GM12878 (cell line): ENCODE measurements at places on chromosomes 7 and 10.

- DNase-seq, result no peak
Measured at GRCh38 chr7:122556873-122557542, 141.9 kb downstream of the RNF133 start.

DNA sequence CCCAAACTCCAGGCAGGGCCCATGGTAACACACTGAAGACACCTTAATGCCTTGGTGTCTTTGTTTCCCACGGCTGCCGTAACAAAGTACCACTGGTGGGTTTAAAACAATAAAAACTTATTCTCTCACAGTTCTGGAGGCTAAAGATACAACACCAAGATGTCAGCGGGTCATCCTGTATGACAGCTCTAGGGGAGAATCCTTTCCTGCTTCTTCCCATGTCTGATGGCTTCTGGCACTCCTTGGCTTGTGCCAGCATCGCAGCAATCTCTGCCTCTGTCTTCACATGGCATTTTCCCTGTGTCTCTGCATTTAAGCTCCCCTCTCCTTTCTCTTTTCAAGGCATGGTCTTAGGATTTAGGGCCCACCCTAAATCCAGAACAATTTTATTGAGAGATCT lies 33.1 kb downstream of the PRSS2 start:
- DNase-seq, result no peak

- DNase-seq, result no peak
Measured at GRCh38 chr10:3249307-3249889, 76.8 kb upstream of the PITRM1 start.

DNA sequence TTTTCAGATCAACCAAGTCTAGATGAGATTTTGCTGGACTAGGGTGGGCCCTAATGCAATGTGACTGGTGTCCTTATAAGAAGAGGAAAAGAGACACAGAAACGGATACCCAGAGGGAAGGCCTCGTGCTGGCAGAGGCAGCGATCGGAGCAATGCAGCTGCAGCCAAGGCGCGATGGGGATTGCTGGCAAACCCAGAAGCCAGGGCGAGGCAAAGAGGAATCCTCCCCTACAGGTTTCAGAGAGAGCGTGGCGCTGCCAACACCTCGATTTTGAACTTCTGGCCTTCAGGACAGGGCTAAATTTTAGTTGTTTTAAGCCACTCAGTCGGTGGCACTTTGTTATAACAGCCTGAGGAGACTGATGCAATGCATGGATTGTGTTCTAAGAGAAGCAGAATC lies 157.1 kb upstream of the RHEB start:
- no peak for DNase-seq

DNA sequence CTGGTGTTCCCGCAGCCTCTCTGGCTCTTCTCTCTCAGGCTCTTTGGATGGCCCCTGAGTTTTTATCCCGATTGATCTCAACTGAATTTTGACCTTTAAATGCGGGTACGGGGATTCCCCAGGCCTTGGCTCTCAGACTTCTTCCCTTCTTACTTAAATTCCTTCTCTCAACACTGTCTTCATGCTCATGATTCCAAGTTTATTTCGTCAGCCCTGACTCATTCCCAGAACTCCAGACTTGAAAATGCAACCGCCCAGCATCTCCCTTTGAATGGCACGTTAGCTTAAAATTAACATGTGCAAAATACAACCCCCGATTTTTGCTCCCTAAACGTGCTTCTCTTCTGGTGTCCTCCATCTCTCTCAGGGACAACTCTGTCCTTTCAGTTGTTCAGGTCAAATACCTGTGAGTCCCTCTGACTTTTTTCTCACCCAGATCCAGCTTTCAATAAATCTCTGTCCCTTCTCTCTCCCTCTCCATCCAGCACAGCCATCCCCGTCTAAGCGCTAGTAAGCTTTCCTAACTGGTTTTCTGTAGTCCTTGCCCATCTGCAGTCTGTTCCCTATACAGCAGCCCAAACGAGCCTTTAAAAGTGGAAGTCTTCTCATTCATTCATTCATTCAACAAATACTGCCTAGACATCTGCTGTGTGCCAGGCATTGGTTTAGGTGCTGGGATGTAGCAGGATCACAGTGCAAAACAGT lies 7.1 kb downstream of the HECW1 start:
- no peak for DNase-seq

- no peak for DNase-seq
Measured at GRCh38 chr7:140478246-140479061, 851 bp downstream of the MKRN1 start.

DNA sequence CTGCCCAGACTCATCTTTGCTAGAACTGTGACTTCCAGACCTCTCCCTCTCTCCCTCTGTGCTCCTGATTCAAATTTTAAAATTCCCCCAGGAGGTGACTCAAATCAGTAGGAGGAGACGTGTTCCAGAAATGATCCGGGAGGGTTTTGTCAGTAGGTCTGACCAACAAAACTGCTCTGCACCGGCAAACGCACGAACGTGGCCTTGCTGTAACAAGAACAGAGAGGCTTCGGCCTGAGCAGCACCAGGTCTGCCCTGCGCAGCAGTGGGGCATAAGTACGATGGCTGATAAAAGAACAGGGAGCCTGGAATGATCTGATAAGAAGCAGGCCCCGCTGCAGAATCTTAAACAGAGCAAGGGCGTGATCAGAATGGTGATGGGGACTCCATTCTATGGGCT lies 152.7 kb upstream of the AUTS2 start:
- no peak for DNase-seq

DNA sequence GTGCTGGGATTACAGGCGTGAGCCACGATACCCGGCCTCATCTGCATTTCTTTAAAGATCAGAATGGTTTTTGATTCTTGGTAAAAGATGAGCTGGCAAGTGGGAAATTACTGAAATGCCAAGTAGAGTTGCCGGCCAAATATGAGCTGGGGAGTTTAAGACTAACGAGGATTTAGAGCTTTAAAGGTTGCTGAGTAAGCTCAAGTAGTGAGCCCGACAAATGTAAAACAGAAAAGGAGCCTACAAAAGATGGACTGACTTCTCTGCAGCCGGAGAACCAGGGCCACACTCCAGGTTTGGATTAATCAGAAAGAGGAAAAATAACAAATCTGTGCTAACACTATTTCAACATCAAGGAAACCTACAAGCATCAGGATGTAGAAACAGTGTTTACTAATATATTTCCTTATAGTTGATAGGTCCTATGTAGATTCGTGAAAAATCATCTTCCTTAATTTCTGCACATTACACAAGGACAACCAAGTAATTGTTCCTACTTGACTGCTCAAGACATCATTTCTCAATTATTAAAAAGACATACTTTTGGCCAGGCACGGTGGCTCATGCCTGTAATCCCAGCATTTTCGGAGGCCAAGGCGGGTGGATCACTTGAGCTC lies 49.6 kb downstream of the MPP7 start:
- DNase-seq, result no peak

DNA sequence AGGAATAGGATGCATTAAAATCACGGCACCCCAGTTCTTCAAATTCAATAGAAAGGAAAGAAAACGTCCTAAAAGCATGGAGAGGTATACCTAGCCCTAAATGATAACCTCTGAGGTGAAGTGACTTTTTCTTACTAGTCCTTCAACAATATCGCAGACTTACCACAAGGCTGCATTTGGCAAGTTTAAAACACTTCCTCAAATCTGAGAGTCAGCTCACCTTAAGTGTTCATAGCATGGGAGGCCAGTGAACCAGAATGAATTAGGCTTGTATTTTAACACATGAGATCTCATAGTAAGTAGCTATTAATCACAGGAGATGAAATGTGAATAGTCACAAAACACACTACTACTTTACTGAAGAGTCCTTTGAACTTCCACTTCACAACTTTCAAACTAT lies 124.2 kb downstream of the RNF32 start:
- DNase-seq, result no peak

GRCh38 chr7:155213955-155214740 lies 83.5 kb upstream of the INSIG1 start:
- DNase-seq, result no peak

- no peak for DNase-seq
Measured at GRCh38 chr7:38409531-38409930, 136.1 kb upstream of the TARP start.

DNA sequence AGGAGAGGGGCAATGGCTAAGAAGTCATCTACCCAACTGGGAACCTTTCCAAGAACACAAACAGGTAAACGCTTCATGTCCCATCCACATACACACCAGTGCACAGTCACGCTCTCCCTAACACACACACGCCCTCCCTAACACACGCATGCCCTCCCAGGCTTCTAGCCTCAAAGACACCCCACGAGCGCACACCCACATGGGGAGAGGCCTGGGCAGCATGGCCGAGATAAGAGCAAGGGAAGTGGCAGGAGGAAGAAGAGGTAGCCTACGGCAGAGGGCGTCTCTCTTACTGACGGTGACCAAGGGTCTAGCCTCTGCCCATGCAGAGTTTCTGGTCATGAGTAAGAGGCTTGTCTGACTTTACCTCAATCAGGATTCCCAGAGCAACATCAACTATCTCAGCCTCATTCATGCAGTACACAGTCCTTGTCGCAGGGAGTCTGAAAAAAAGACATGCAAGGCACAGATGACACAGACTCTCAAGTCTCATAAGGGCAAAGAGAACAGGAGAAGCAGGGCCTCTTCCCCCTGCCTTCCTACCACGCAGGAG lies 3.1 kb downstream of the CYREN start:
- no peak for DNase-seq

- no peak for DNase-seq
Measured at GRCh38 chr7:93551063-93551895, 23.2 kb downstream of the CALCR start.

DNA sequence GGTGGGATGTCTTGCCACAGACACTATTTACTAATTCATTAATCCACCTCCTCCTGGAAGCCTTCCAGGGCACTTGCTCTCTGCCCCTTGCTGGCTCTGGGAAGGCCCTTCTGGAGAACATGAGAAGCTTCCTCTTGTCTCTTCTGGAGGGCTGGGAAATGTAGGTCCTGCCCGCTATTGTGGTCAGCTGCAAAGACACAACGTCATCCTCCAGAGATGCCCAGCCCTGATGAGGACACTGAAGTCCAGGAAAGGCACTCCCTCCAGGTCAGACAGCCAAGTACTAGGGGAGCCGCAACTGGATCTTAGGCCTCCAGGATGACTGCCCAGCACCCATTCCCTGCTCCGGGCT lies 9.6 kb upstream of the TACR2 start:
- DNase-seq, result no peak
